ENCODE measurements at places on chromosomes 2 and 18.

- no peak for DNase-seq
Observed at GRCh38 chr2:222751821-222752719, 80.6 kb downstream of the MOGAT1 start.

DNA sequence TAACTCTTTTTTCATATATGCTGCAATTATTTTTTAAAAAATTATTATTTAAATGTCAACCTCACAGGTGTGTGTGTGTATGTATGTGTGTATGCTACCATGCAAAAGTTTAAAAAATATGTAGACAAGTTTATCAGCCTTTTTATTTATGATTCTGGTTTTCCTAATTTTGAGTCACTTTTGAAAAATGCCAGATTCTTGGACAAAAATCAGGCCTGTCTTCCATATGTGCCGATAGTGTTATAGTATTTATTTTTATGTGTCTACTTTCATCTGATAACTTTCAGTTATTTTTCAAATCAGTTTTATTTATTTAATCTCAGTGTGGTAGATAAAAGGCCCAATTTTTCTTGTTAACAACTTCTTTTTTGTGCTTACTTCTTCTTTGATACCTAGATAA is 176.2 kb downstream of the RDH14 start:
- DNase-seq = no peak

DNA sequence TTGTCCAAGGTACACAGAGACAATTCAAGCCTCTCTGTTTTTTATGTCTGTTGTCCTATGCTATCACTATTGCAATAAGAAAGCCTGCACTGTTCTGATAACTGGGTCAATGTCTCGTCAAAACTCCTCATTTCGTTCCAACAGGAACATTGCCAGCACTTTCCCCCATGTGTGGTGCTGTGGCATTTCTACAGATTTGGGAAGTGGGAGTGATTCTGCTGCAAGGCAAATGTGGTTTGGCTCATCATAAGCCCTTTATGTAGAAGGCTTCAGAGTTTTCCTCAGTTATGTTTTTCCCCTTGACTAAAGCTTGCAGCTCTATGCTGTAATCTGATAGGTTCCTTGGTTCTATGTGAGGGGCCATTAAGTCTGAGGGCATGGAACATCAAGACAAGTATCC is 324.1 kb upstream of the TCF4 start:
- DNase-seq = no peak

GRCh38 chr2:20428717-20429490 is 18.0 kb upstream of the RHOB start:
- DNase-seq = no peak

GRCh38 chr2:237964194-237964577 is 2.6 kb upstream of the UBE2F start:
- DNase-seq = no peak

DNA sequence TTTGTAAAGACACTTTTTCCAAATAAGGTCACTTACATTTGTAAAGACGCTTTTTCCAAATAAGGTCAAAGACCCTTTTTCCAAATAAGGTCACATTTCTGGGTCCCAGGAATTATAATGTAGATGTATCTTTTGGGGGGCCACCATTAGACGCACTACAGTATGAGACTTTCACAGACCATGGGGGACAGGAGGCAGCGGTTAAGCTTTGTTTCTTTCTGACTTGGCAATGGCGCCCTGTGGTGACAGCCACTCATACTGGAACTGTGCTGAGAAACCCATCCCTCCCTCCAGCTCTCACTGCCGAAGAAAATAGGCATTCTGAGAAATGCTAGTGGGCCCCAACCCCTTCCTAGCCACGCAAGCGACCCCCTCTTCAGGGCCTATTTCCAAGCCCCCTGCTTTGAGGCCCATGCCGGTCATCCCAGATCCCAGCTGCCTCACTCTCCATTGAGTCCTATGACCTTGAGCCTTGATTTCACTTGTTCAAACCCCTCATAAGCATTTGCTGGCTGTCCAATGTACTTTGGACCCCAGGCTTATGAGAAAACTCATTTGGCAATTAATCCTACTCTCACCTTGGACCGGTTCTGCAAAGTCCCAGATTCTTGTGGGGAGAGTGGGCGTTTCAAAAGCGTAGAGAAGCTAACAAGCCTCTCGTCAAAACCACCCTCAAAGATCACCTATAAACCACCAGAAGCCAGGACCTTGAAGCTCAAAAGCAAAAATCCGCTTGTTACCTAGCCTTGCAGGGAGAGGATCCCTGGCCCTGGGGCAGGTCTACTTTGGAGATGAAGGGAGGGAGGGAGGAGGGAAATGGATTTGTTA is 11.3 kb upstream of the SPATA3 start:
- DNase-seq = no peak

DNA sequence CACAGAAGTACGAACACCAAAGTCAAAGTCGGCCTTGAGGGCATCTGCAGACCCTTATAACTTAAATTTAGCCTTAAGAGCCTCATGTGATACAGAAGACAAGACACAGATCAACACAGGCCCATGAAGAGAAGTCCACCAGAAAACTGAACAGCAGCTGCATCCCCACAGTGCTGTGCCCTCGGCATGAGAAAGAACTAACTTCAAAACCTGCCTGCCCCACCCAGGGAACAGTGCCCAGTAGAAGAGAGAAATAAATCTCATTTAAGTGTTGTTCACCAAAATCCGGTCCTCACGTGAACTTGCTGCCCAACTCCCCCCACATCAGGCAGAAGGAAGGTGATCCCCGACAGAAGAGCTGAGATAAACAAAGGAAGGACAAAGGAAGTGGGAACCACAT is 73.7 kb downstream of the PXDN start:
- DNase-seq = no peak

GRCh38 chr2:52810460-52810859 is 957.1 kb upstream of the CHAC2 start:
- DNase-seq = no peak

DNA sequence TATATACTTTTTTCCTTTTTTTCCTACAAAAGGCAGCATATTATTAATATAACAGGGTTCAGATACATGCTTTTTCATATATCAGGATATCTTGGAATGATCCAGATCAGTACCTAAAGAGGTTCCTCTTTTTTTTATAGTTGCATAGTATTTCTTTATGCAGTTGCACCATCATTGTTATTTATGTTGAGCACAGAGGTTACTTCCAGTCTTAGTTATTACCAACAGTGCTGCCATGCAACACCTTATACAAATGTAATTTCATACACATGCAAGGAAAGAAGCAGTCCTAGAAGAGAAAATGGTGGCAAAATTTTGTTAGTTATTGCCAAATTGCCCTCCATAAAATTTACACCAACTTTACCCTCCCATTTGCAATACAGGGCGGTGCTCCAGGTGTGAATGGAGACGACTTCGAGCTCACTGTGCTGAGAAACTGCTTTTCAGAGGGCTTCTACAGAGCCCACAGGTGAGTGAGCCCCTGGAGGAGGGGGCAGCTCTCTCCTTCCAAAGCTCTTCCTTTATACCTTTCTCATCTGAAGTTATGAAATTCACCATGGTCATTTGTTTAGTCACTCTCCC is 30.0 kb upstream of the KCMF1 start:
- no peak for DNase-seq

GRCh38 chr18:59448546-59448945 is 89.5 kb upstream of the LMAN1 start:
- DNase-seq = no peak

- no peak for DNase-seq
Observed at GRCh38 chr2:191565647-191566198, 112.2 kb upstream of the NABP1 start.

DNA sequence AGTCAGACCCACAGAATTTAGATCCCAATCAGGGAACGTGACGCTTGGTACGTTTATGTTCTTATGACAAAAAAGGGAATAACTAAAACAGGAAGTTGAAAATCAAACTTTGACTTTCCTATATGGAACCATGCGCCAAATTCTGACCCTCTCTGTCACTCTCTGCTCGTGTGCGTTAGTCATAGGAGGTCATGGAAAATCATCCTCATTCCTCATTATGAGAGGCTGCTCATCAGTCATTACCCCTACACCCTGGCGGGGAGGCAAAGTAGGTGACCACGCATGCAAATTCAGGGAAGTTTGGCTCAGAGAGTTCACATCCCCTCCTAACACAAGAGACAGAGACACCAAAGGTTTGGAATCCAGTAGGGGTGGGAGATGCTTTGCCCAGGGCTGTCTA is 15.5 kb downstream of the IL1F10 start:
- no peak for DNase-seq

DNA sequence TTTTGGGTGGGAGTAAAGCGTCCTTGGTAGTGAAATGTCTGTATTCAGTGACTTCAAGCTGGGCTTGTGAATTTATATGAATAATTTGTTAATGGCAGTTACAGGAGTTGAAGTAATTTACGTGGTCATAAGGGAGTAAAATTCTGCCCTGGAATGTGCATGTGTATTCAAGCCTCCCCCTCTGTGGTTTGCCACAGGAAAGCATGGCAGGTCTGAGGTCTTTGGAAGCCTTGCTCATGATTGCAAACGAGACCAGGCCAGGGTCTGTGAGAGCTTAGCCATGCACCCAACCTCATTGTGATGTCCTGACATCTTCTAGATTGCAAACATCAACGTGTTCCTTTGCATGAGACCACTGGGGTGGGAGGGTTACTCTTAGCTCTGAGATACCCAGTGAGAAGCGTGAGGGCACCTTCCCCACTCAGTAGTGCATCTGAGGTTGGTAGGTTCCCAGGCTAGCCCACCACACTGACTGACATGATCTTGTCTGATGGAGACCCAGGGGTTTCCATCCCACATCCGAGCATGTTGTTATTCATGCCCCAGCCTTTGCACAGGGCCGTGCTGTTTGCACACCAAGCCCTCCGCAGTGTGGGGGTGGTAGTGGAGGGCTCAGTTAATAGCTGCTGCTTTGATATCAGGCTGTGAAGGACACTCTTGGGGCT is 216.5 kb downstream of the KLHL29 start:
- no peak for DNase-seq

DNA sequence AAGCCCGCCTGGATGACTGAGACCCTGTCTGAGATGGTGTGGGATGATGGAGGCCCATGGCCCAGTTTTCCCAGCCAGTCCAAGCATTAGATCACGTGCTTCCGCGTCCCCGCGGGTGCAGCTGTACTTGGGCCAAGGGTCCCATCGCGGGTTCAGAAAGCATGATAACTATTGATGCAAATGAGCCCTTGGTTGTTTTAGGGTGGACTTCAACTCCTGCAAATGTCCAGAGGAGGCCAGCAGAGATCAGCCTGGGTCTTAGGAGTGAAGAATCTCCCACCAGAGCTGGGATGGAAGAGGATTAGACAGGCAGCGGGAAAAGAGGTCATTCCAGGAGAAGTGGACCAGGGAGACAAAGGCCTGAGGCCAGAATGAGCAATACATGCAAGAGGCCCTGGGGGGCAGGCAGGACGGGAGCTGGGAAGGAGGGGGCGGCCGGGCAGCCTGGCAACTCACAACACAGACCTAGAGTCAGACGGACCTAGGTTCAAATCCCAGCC is 89.9 kb upstream of the TMEM247 start:
- DNase-seq = no peak

DNA sequence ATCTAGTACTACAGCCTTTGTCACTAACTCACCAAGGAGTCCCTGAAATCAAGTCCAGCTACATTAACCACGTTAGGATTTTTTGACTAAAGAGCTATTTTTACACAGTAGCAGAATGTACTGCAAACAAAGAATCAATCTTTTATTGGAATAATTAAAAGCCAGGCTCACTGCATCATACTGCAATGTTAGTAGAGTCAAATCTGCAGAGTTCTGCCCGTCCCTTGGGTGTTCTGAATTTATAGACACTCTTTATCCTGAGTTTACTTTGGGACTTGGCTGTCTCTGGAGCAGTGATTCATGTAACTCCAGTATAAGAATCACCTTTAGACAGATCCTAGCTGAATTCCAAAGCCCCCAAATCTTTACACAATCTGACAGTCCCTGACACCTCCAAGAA is 127.9 kb upstream of the THSD7B start:
- DNase-seq = no peak

DNA sequence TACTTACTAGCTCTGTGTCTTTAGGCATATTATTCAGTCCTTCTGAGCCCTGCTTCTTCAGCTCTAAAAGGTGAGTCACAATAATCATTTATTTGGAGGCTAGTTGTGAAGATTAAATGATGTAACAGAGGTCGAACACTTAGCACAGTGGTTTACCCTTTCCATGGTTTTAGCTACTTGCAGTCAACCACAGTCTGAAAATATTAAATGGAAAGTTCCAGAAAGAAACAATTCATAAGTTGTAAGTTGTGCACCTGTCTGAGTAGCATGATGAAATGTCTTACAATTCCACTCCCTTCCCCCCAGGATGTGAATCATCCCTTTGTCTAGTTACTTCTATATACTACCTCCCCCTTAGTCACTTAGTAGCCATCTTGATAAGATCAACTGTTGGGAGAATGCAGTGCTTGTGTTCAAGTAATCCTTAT is 217.6 kb upstream of the THUMPD2 start:
- DNase-seq = no peak

DNA sequence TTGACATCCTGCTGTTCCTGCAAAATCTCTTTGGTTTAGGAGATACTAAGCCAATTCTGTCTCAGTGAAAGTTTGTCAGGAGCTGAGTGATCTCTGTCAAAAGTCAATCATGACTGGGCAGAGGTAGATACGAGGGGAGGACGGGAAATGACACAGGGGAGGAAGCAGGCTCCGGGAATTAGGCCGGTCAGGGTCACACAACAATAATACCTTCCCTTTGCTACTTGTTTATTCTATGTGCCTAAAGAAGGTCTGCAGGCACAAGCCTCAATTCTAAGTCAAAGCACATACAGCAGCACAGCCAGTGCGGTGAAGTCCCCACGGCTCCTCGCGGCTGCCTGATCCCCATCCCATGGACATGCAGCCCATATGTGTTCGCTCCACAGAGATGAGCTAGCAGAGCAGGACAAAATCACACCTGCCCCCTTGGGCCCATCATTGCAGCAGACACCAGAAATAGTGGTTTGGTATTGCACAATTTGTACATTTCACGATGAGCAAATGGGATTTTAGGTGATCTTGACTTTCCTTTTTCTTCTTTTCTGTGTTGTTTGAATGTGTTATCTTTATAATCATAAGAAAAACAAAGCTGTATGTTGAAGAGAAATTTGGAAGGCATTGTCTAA is 141.4 kb downstream of the VAPA start:
- no peak for DNase-seq

DNA sequence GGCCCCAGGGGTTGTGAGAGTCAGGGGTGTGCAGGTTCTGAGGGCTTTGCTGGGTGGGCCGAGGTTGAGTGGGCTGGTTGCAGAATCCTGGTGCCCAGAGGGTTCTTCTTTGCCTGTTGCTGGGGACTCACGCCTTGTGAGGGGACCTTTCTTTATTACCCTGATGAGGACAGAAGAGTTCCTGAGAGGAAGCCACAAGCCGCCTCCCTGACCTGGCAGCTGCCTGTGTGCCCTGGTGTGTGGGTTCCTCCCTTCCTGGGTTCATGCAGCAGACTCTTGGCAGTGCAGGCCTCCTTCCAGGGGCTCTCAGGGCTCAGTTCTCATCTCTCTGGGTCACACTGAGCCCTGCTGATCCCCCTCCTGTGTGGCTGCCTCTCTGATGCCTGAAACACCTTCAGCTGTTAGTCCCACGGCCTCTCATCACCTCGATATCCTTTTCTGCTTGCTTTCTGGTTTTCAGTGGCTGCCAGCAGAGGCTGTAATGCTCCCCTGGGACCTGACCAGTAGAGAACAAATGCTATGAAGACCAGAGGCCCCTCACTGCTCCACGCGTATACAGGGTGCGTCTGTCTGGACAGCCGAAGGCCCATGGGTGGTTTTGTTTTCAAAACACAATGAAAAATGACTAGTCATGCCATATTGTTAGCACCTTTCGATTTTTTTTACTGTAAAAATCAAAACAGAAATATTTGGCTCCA is 191.3 kb downstream of the AGAP1 start:
- no peak for DNase-seq

- peak; percentile 15 for DNase-seq
Observed at GRCh38 chr18:9091066-9091476, 11.4 kb upstream of the NDUFV2 start.
